NCI-H187 (cell line): ENCODE measurements at places on chromosomes 4 and X.

GRCh38 chr4:98510757-98511517, 147.5 kb downstream of the TSPAN5 start:
- no peak for DNase-seq

DNA sequence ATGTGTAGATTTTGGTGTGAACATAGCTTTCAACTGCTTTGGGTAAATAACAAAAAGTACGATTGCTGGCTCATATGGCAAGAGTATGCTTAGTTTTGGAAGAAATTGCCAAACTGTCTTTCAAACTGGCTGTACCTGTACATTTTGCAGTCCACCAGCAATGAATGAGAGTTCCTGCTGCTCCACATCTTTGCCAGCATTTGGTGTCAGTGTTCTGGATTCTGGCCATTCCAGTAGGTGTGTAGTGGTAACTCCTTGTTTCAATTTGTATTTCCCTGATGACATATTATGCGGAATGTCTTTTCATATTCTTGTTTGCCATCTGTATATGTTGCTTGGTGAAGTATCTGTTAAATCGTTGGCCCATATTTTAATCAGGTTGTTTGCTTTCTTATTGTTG, 20.6 kb upstream of the ALB start:
- DNase-seq, result no peak

DNA sequence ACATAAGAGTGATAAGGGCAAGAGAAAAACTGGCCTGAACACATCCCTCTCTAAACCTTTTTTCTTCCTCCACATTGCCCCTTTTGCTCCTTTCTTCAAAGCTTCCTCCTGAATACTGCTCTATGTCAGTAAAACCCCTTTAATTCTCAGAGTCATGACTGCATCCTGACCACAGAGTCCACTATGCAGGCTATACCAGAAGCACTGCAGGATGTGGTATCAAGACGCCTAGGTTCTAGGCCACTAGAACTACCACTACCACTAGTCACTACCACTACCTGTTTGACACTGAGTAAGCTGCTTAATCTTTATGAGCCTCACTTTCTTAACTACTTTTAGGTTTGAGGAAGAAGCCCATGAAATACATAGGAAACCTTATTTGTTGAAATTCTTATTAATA, 38.7 kb downstream of the ARHGEF9 start:
- DNase-seq, result no peak

- DNase-seq, result no peak
Observed at GRCh38 chr4:7778510-7779431, 160.9 kb downstream of the AFAP1 start.

GRCh38 chr4:186104114-186104889, at the start of gene FAM149A:
Gene FAM149A (plus strand): TSS chr4:186104704.
- peak; percentile 2 for DNase-seq

DNA sequence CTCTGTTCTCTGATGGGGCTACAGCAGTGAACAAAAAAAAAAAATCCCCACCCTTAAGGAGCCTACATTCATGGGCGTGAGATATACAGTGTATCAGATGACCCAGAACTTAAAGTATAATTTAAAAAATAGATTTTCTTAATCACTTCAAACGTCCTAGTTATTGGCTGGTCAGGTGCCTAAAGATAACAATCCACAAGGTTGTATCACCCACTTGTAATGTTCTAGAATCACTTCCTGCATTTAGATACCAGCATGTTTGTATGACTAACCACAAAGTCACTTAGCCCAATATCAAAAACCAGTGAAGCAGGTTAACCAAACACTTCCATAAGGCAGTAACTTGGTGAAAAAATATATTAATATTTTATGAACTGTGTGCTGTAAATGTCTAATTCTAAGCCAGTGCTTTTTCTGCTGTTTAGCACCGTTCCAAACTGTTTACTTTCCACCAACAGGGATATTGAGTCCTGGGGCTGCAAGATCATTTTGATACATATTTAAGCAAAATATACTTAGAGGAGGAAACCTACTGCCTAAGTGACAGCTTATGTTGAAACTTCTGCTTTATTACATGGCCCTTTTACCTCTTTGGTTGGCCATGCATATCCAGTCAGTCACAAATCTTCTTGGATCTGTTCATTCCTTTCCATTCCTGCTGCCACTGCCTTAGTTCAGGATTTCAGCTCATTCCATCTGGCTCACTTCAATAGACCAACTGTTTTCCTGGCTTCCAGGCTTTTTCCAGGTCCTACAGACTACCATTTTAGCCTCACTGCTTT, 43.3 kb downstream of the CD40LG start:
- DNase-seq, result no peak

- DNase-seq, result no peak
Observed at GRCh38 chr4:94588896-94589693, 137.4 kb downstream of the PDLIM5 start.

GRCh38 chrX:131812847-131813825, 210.0 kb upstream of the STK26 start:
- DNase-seq, result peak; percentile 37

DNA sequence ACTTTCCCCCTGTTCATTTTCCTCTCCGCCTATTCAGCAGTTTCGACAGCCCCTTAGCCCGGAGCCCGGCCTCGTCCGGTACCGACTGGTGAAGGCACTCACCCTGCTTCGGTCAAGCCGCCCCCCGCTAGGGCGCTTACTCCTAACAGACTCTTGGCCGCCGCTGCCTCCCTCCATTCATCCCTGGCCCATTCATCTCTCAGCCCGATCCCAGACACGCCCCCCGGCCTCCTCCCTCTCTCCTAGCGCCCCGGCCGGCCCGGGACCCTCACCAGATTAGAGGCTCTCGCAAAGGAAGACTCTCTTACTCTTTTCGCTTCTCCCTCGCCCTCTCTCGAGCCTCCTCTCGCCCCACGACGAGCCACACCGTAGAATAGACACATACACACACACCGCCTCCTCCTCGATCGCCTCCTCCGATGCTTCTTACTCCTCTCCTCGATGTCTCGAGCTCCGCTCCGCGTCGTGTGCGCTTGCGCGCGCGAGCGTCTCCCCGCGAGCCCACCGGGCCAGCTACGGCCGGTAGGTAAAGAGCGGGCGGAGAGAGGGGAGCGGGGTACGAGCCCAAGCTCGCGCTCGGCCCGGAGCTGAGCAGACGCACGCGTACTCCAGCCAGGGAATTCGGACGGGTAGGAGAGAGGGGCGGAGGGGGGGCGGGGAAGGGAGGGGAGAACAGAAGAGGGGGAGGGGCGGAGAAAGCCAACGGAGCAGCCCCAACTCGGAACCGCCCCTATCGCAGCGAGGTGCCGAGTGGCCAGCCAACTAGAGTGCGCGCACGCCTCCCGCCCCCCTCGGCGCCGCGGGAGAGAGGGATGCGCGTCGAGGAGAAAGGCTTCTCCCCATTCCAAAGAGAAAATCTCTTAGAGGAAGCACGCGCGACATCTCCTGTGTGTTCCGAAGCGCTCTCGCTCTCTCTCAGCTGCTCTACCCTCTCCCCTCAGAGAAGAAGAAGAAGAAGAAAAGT, at the start of gene WNK3:
WNK3 (minus strand) TSS at position 633 of the 964 bp plus-strand sequence.
- DNase-seq, result peak; percentile 21

- no peak for DNase-seq
Observed at GRCh38 chrX:94908648-94909047, 1234.6 kb downstream of the FAM133A start.

DNA sequence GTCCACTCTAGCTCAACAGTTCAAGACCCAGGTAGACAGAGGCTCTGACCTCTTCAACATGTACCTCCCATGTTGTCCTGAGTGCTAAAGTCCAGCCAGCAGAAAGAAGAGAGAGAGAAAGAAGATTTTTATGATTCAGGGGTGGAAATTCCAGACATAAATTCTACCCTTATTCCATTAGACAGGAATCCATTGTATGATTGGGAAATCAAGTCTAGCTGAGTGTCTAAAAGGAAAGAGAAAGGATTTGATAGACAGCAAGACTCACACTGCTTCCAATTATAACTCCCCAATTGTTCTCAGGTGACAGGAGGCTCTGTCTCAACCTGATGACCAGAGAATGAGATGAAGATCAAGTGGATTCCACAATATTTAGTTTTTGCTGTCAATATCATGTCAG, 27.9 kb upstream of the PGM2 start:
- no peak for DNase-seq

GRCh38 chrX:154595559-154596249, 10.8 kb downstream of the CTAG1A start:
- DNase-seq, result no peak

DNA sequence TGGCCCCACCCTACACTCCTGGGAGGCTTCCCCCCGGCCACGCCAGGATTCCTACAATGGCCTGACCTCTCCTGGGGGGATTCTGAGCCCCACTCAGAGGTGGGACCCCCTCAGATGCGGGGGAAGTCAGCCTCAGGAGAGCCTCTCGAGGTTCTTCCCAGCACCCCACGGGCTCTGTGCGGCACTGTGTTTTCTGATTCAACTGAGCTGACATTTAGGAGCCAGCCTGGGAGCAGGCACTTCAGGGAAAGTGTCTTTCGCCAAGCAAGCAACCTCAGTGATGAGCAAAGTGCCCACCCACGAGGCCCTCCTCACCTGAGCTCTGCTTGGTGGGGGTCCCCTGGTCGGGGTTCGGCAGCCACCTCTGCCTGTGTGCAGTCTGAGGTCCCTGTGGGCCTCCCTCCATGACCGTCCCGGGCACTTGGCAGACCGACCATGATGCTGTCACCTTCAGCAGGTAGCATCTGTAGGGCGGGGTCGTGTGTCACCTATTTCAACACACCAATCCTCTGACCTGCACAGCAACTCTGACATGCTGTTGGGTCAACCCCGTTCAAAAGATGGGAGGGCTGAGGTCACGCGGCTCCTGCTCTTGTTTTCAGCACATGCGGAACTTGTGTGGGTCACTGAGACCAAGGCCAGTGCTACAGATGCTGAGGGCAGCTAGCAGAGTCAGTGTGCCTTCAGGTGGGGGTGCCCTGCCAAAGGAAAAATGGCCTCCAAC, 46.2 kb downstream of the ADRA2C start:
- DNase-seq, result no peak

GRCh38 chr4:142100941-142101340, 464.6 kb downstream of the IL15 start:
- no peak for DNase-seq

DNA sequence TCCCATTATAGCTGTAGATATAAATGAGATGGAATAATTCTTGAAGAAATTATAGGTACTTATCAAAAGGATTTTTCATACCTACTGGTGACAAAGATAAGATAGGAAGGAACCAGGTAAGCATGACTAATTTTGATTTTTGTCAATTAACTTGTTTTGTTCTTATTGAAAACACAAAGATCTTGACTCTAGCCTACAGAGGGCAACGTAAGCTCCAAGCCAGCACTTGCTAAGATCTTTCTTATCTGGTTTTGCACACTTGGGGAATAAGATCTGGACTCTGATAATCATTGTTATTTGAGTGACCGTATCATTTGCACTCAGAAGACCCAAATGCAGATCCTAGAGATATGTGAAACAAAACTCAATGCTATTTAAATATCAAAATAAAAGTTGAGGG, 223.4 kb downstream of the VEGFC start:
- DNase-seq, result no peak

GRCh38 chr4:188778905-188779304, 639.7 kb downstream of the TRIML1 start:
- no peak for DNase-seq

DNA sequence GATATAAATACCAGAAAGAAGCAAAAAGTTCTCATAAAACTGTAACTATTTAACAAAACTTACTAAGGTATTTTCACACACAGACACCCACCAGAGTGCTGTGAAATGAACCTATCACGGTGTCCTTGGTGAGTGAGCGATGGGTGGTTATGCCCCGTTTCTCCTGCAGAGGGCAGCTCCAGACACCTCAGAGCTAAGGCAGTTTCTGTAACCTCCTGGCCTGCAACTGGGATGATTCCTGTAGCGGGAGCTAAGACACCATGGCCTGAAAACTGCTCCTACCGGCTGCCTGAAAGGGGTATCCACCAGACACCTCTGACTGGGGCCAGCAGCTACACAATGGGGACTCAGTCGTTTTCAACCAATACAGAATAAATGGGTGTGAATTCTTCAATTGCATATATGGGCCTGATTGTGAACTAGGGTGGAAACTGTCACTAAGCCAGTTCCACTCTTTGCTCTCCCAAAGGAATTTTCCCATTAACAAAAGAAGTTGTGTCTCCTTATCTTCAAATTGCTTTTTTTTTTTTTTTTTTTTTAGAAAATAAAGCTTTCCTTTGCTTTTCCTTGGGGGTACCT, 2375.8 kb upstream of the TENM3 start:
- DNase-seq, result peak; percentile 2

- no peak for DNase-seq
Observed at GRCh38 chr4:4402966-4403365, 16.1 kb downstream of the NSG1 start.

GRCh38 chr4:164779080-164779479, 25.1 kb downstream of the SMIM31 start:
- DNase-seq, result no peak

- no peak for DNase-seq
Observed at GRCh38 chr4:160880180-160880579, 1283.6 kb downstream of the FSTL5 start.

GRCh38 chr4:95049551-95050233, 291.9 kb downstream of the BMPR1B start:
- DNase-seq, result no peak

DNA sequence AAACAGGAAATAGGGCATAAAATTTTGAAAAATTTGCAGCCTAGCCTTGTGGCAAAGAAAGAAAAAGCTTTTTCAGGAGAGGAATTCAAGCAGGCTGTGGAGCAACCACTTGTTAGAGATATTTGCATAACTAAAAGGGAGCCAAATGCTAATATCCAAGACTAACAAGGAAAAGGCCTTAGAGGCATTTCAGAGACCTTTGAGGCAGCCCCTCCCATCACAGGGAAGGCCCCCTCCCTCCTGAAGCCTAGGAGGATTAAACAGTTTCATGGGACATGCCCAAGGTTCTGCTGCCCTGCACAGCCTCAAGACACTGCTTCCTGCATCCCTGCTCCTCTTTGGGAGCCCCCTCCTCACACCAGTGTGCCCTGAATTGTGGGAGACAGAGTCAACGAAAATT, 275.4 kb upstream of the SFRP2 start:
- no peak for DNase-seq

DNA sequence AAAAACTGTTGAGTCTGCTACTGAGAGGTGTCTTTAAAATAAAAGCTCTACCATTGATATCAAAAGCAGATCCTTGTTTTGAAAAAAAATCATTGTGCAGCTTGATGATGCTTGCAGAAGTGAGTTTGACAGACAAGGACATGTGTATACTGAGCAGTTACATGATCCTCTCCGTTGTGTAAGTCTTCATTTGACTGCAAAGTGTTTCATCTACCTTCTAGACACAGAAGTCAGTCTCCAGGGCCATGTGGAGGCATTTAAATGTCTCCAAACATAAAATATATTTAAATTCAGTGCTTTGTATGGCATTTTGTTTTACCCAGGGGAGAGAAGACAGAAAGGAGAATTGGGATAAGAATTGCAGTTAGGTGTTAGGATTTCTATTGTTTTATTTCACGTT, 107.8 kb upstream of the MYOZ2 start:
- no peak for DNase-seq
